Thoracic aorta (tissue), 2 donors: ENCODE measurements at places on chromosomes 3 and 15.

GRCh38 chr15:72092006-72092405 is 25.9 kb downstream of the MYO9A start:
- no peak for DNase-seq

GRCh38 chr3:156106721-156107373 is 13.5 kb upstream of the KCNAB1 start:
- no peak for DNase-seq

DNA sequence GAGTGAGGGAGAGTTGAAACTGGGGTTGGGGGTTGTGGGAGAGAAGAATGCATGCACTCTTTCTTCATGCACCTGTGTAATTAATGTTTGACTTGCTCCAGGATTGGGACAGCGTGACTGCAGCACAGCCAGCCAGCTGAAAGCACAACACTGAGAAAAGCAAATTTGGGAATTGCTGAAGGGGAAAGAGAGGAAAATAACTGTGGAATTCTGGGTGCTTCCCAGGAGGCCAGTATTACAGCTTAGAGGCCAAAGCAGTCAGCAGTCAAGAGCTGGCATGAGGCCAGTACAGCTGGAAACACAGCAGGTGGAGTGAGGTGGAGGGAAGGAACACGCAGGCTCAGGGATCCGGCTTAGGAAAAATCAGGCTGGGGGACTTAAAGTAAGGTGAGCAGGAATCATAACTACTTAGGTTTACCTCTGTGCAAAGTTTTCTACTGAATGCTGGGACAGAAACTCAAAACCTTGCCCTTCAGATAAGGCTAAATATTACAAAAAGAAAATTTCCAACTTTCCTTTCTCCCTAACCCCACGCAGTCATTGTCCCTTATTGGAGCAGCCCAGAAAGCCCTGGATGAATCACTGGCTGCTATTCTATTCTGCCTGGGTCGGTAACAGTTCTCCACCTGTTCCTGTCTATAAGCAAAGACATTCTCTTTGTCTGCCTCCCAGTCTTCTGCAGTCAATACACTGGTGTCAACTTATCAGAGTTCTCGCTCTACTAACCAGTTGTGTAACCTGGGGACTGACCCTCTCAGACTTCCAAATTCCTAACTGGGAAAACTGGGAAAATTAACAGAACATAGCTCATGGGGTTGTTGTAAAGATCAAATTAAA is 167.2 kb downstream of the MAGI1 start:
- DNase-seq = no peak

GRCh38 chr15:100944244-100944895 is 25.2 kb downstream of the LRRK1 start:
- DNase-seq = no peak

DNA sequence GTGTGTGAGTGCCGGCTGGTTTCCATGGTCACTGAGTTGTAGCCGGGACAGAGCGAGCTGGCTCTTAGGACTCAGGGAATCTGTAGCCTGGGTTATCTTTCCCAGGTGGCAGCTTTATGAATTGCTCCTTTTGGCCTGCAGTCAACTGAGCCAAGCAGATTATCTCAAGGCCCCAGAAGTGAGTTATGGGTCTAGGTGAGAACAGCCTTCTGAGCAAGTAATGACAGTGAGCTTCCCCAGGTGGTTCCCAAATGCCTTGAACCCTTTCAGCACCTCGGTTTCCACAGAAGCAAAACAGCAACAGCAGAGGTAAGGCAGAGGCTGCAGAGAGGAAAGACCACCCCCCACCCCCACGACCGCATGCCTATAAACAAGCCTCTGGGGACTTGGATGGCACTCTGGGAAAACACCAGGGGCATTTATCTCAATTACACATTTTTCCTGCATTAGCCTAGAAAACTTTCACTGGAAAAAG is 56.7 kb upstream of the DGKG start:
- no peak for DNase-seq

DNA sequence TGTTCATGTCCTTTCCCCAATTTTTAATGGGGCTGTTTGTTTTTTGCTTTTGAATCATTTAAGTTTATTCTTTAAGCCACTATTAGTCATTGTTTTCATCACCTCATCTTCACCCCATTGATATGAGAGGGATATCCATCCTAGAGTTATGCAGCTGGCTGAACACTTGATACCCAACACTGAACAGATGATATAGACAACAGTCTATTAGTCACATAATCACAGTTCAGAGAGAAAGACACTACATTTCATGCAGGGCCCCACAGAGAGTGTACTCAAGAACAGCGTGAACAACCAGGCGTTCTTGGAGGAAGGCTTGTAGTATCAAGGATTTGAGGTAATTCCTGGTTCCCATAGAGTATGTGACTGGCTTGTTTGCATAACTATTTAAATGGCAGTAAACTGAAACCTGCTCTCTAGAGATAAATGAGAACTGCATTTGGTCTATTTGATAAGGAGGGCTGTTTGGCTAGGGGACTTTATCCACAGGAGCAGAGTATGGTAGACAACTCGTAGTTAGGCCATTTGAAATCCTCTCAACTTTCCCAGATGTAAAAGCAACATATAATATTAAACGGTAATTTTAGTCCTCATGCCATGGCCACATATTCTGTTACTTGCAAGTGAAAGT is 618.7 kb downstream of the SI start:
- DNase-seq = no peak

DNA sequence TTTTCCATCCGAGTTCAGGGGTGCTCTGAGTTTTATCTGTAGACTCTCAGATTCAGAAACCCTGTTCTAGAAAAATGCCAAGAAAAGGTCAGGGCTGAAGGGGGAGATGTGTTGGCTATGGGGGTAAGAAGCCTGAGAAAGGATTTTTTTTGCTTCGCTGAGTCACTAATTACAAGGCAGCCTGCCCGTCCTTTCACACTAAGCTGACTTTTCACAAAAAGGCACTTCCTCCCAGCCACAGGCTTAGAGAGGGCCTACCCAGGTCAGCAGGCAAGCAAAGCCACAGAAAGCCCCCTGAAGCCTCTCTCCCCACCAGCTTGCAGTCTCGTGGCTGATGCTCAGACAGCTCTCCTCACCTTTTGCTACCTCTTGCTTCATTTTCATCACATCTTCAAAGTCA is 192.6 kb upstream of the PRICKLE2 start:
- DNase-seq = no peak

- no peak for DNase-seq
Observed at GRCh38 chr3:36811768-36812167, 47.4 kb upstream of the DCLK3 start.

DNA sequence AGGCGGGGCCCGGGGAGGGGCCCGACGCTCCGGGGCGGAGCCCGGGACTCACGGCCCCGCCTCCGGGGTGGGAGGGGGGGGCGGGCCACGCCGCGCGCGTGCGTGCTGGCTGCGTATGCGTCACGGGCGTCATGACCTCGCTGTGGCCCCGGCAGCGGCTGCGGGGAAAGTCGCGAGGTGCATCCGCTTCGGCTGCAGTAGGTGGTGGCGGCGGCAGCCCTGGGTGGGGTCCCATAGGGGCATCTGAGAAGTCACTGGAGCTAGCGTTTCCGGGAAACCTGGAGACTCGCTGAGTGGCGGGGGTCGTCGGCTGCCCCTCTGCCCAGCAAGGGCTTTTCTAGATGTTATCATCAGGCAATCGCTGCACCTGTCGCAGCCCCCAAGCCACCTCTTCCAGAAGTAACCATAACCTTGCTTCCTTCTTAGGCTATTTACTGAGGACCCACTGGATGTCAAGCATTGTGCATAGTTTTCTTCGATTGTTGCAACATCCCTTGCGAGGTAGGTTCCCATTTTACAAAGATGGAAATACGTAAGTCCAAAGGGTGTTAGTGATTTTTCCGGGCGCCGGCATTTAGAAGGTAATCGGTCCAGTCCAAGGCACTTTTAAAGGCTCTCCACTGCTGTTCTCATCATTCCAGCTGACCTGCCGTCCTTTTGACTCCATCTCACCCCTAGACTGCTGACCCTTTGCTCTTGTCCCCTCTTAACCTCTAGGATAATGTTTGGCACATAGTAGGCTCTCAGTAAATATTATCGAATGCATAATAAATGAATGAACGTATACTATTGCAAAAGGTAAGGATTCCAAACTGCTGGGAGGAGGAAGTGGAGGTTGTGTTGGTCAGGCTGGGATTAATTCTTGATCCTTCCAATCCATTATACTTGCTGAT is at the start of gene GDPGP1:
GDPGP1 (plus strand) TSS at position 114 of the 893 bp plus-strand sequence. CDS start 6,700 bp downstream, outside the sequence.
- no peak for DNase-seq

DNA sequence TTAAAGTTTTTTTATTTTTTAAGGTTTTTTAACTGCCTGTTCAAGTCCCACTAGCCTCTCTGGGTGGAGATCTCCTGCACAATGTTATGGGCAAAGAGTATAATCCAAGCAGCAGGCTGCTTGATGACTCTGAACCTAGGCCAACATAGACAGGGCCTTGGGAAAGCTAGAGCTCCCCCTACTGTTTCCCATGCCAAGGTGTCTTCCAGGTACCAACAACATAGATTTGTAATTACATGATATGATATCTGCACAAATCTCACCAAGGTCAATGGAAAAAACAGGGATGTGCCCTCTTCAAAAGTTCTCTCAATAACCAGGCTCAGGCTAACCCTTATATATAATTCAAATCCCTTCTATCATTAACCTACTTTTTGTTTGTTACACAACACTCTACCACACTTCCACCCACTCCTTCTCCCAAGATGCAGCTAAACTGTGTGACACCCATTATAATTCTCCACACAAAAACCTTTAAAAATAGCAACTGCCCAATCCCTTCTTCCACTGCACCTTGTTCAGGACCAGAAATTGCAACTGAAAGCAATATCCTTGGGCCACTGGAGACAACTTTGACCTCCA is 43.8 kb downstream of the RBM15B start:
- DNase-seq = no peak

- DNase-seq = no peak
Observed at GRCh38 chr15:52789008-52789600, 1.0 kb downstream of the ONECUT1 start.

DNA sequence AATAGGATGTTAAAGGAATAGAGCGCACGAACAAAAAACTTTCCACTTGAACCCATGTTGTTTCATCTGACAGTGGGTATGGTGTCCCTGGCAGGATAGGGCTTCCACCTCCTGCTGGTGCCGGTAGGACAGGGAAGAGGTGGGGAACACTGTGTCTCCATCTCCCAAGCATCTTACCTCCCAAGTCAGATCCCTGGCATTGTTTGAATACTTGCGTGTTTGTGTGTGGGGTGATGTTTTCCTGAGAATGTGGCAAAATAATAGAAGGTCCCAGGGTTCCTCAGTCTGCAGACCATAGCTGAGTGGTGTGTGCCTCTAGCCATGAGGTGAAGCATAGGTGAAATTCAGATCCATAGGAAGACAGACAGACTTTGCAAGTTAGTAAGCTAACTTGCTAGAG is 119.4 kb downstream of the IGF1R start:
- no peak for DNase-seq

- no peak for DNase-seq
Observed at GRCh38 chr3:123352134-123352554, 96.7 kb downstream of the ADCY5 start.
